Trophoblast cell (in vitro differentiated cells and primary cell): ENCODE measurements at places on chromosomes 3 and 15.

GRCh38 chr3:151468284-151468917 lies 7.5 kb upstream of the IGSF10 start:
- no peak overlapping the region for H3K4me3 ChIP-seq
- H3K27me3 ChIP-seq, result no peaks in the 10 kb centered on the region
- peak; percentile 85 for DNase-seq
- H3K36me3 ChIP-seq, result no peaks in the 10 kb centered on the region

- no peak overlapping the region for H3K4me3 ChIP-seq
- H3K27me3 ChIP-seq, result no peaks in the 10 kb centered on the region
- H3K36me3 ChIP-seq, result no peaks in the 10 kb centered on the region
- H3K27ac ChIP-seq, result peak overlapping the region; percentile 95
- peak; percentile 67 for DNase-seq
Measured at GRCh38 chr15:83305704-83306291, 21.3 kb upstream of the BNC1 start.

- no peaks in the 10 kb centered on the region for H3K36me3 ChIP-seq
- no peak overlapping the region for H3K4me3 ChIP-seq
- DNase-seq, result no peak
- peaks cover 4% of the 10 kb centered on the region for H3K4me1 ChIP-seq
- H3K27ac ChIP-seq, result no peak overlapping the region
Measured at GRCh38 chr3:187769771-187770170, 24.5 kb upstream of the BCL6 start.

GRCh38 chr15:70111203-70112073 lies 13.7 kb upstream of the TLE3 start:
- no peak overlapping the region for H3K27ac ChIP-seq
- no peak overlapping the region for H3K4me3 ChIP-seq
- DNase-seq, result no peak
- H3K36me3 ChIP-seq, result no peaks in the 10 kb centered on the region
- H3K4me1 ChIP-seq, result peaks cover 26% of the 10 kb centered on the region
- H3K27me3 ChIP-seq, result peaks cover 4% of the 10 kb centered on the region

DNA sequence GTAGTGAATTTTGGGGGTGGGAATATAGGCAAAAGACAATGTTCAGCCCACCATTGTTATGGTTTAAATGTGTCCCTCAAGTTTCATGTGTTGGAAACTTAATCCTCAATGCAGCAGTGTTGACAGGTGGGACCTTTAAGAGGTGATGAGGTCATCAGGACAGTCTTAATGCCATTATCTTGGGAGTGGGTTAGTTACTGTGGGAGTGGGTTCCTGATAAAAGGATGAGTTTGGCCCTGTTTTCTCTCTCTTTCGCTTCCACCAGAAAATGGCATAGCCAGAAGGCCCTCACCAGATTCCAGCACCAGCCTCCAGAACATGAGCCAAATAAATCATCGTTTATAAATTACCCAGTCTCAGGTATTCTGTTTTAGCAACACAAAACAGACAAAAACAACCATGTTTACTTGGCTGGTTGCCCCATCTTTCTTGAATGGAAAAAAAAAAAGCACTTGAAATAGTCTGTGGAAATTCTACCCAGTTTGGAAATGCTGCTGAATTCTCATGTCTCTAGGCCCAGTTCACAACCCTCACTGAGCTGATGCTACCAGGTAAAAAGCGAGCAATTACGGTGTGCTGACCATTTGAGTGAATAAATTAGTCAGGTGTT lies 31.0 kb upstream of the MFSD1 start:
- peaks cover 3% of the 10 kb centered on the region for H3K4me1 ChIP-seq
- no peak overlapping the region for H3K27ac ChIP-seq
- H3K36me3 ChIP-seq, result no peaks in the 10 kb centered on the region
- H3K4me3 ChIP-seq, result no peak overlapping the region
- no peak for DNase-seq

- peak; percentile 88 for DNase-seq
- H3K4me1 ChIP-seq, result peaks cover 9% of the 10 kb centered on the region
- no peak overlapping the region for H3K4me3 ChIP-seq
Measured at GRCh38 chr15:80991421-80991820, 1.8 kb upstream of the MESD start.

DNA sequence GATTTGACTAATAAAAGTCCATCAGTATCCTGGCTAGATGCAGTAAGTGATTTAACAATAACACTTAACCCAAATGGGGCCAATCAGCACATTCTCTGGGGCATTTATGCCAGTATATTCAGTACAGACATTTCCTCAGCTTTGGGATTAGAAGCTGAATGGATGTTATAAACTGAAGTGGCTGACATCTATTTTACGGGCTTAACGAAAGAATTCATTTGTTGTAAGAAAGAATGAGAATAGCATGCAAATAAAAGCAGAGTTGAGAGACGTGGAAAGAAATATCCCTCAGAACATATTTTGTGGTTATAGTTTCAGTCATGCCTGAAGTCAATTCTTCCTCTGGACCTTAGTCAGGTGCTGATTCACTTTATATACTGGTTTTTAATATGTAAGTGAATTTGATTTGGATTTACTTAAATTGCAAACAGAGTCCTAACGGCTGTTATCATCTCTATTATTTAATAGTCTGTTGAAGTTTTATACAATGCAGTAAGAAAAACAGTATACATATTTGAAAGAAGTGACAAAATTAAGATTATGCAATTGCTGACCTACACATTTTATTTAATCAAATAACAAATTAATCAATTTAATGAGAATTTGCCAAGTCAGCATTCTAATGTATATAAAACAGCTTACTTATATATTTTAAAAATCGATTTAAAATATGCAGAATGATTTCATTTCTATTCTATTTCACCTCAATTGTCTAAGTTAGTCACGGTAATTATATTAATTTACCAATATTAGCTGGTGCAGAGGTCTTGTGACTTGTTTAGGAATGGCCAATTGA lies 513.9 kb upstream of the CADM2 start:
- no peak for DNase-seq
- H3K4me3 ChIP-seq, result no peak overlapping the region
- H3K27ac ChIP-seq, result no peak overlapping the region

DNA sequence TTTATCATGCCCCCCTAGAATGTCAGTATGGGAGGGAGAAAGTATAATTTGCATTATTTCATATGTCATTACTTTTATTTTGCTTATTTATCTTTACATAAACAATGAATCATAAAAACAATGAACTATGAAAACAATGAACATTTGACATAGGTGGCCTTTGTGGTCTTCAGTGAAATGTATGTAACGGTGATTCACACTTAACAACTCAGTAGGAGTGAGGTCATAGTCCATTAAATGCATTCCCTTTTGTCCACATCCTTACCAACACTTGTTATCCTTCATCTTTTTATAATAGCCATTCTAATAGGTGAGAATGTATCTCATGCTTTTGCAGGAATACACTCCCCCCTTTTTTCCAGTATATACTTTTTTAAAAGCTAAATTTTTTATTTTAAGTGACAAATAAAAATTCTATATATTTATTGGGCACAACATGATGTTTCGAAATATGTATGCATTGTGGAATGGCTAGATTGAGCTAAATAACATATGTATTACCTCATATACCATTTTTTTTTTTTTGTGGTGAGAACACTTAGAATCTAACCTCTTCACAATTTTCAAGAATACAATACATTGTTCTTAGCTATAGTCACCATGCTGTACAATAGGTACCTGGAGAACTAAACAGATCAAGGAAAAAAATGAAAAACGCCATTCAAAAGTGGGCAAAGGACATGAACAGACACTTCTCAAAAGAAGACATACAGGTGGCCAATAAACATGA lies 189.5 kb downstream of the WDR72 start:
- DNase-seq, result no peak
- H3K4me1 ChIP-seq, result no peaks in the 10 kb centered on the region
- H3K4me3 ChIP-seq, result no peak overlapping the region
- no peaks in the 10 kb centered on the region for H3K27me3 ChIP-seq

DNA sequence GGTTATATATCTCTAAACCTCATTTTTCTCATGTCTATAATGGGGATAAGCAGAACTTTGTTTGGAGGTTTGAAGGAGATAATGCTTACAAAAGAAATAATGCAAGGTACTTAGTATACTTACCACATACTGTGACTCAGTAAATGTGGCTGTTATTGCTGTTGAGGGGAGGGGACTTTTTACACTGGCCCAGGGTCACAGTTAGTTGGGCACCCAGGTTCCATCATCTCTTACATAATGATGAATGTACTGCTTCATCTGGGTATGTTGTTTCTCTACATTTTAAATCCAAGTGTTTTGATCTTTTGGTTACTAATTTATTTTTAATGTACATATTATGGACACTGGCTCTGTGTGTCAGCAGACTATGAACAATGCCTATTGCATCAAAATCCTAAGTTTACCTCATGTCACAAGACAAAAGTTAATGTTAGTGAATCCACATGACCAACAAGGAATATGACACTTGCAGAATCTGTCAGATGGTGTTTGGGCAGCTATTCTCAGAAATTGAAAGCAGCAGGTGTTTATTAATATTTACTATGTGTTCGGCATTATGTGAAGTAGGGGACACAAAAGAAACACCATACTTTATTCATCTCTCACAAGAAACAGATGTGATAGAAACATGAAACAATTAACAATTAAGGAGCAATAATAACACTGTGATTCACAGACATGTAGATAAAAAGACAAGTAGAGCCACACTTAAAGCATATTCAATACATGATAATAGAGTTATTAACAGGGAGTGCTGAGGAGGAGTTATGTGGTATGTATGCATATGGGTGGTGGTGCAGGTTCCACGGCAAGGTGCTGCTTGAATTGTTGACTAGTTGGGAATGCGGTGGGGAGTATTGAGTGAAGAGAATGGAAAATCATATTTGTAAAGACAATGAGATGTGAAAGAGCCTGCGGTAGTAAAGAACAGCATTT lies 109.7 kb downstream of the GALK2 start:
- DNase-seq, result no peak
- no peaks in the 10 kb centered on the region for H3K36me3 ChIP-seq
- no peak overlapping the region for H3K4me3 ChIP-seq
- H3K27me3 ChIP-seq, result no peaks in the 10 kb centered on the region

GRCh38 chr15:57651445-57651844 lies 55.1 kb upstream of the POLR2M start:
- H3K4me3 ChIP-seq, result no peak overlapping the region
- no peaks in the 10 kb centered on the region for H3K4me1 ChIP-seq
- DNase-seq, result no peak
- no peaks in the 10 kb centered on the region for H3K27me3 ChIP-seq
- H3K36me3 ChIP-seq, result no peaks in the 10 kb centered on the region

DNA sequence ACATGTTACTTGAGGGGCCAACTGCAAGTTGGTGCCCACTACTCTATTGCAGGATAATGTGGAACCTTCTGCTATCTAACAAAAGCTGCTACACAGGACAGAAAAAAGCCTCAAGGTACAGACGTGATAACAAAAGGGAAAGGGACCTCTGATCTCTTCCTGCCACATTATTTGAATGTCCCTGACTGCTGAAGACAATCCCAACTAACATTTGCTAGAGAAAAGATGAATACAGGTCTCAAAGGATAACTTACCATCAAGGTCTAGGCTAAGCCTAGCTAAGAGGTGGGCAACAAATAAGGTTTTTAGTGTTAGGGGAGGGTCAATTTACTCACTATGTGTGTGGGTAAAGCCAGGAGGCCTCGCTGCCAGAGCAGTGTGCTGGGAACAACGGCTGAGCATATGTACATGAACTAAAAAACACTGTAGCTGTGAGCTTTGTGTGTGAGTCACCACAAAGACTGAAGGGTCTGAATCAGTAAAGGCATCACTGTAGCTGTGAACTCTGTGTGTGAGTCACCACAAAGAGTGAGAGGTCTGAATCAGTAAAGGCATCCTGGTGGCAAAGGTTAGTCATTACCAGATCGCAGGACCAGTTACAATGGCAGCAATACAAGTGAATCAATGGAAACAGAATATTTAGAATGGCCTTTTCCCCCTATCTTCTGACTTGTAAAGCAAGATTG lies 111.7 kb downstream of the LMLN start:
- no peaks in the 10 kb centered on the region for H3K4me1 ChIP-seq
- no peaks in the 10 kb centered on the region for H3K27me3 ChIP-seq
- no peak overlapping the region for H3K27ac ChIP-seq

GRCh38 chr3:153293265-153293664 lies 131.2 kb downstream of the RAP2B start:
- no peak for DNase-seq
- no peaks in the 10 kb centered on the region for H3K4me1 ChIP-seq
- H3K27ac ChIP-seq, result no peak overlapping the region
- no peaks in the 10 kb centered on the region for H3K36me3 ChIP-seq
- H3K27me3 ChIP-seq, result no peaks in the 10 kb centered on the region

DNA sequence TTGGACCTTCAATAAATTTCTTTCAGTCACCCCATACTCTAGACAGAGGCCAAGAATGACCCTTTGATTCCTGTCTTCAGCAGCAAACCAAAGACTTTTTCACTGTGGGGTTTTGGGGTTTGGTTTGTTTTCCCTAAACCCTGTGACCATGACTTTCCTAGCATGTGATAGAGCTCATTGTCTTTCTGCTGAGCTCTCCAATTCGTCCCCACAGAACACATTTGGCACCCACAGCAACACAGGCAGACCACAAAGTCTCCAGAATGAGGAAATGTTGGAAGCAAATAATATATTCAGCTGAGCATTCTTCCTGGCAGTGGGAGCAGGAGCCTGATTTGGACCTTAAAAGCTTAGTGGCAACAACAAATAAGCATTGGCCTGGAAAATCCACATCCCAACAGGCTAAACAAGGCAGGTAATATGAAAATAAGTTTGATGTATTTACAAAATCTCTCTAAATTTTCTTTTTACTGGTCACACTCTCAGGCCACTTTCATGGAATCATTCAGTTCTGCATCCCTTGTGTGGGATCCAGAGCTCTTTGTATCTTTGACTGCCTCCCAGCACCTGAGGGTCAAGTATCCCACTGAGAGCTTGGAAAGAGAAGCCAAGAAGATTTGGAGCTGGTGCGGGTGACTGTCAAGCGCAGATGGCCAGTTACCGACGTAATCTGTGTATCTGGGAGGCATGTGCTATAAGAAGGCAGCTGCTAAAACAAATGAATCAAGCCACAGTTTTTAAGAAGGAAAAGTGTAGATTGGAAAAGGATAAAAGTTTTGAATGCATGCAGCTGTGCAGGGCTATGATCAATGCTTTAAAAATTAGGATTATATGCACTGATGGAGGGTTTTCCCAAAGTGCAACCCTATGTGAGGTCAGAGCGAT lies 36.5 kb upstream of the CPB1 start:
- H3K4me3 ChIP-seq, result no peak overlapping the region
- H3K27ac ChIP-seq, result no peak overlapping the region
- DNase-seq, result no peak
- H3K4me1 ChIP-seq, result no peaks in the 10 kb centered on the region
- no peaks in the 10 kb centered on the region for H3K27me3 ChIP-seq
- no peaks in the 10 kb centered on the region for H3K36me3 ChIP-seq
